Cortex of kidney (tissue), 1 donor: ENCODE measurements at places on chromosomes 6 and 20.

- DNase-seq: no peak
These were observed 138.8 kb downstream of the HIVEP1 start for GRCh38 chr6:12150812-12151432.

GRCh38 chr6:125732398-125732797, 17.0 kb upstream of the HEY2 start:
- DNase-seq: no peak

GRCh38 chr6:4848382-4849068, 72.3 kb downstream of the CDYL start:
- no peak for DNase-seq

DNA sequence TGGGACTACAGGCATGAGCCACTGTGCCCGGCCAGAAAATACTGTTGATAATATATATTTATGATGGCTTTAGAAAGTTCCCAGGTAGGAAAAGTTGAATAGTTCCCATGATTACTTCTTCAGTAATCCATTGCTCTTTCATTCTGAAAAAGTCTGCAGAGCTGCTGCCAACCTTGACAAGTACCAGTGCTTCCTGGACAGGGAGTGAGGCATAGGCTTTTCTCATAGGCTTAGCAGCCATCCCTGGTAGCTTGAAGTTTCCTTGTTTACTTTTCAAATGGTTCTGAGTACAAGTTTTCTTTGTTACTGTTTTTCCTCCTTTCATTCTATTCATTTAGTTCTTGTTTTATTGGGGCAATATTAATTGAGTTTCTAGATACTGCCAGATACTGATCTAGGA, 7.8 kb downstream of the RWDD1 start:
- DNase-seq: no peak

DNA sequence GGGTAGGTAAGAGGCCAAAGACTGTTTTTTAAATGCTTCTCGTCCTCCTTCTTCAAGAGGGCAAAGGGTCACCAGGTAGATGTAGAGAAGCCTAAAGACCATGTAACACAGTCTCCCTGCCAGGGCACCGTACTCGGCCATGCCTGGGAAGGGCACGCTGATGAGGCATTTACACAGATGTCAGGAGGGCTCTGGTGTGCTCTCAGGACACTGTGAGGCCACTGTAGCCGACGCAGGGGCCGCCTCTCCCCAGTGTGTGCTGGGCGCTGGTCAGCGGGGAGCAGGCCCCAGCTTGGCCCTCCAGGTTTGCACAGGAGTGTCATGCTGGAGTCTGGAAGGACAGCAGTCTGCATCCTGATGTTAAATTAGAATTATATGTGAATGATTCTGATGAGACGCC, 7.1 kb upstream of the MTG2 start:
- DNase-seq: no peak

DNA sequence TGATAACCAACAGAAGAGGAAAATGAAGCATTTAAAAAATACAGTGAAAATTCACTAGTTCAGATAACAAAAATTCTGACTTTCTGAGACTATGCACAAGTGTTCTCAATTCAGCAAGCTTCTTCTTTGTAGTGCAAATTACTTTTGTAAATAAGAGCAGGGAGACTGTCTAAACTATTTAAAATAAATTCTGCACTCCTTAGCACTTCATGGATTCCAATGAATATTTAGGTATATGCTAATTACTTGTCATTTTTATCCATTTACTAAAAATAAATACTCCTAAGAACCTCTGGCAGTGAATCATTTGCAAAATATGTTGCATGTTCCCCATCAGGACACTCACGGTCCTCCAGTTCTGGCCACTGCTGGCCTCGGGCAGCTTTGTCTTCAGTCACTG, 139.8 kb downstream of the F13A1 start:
- DNase-seq: no peak
